ENCODE measurements at places on chromosomes 3 and 15.
A peak's percentile ranks its signal among the peaks of the same experiment; 100 is the strongest.

GRCh38 chr3:75983111-75983510 is 197.8 kb upstream of the ZNF717 start:
- DNase-seq: no peak

- DNase-seq: no peak
Observed at GRCh38 chr3:123157598-123158287, 44.0 kb upstream of the SEC22A start.

DNA sequence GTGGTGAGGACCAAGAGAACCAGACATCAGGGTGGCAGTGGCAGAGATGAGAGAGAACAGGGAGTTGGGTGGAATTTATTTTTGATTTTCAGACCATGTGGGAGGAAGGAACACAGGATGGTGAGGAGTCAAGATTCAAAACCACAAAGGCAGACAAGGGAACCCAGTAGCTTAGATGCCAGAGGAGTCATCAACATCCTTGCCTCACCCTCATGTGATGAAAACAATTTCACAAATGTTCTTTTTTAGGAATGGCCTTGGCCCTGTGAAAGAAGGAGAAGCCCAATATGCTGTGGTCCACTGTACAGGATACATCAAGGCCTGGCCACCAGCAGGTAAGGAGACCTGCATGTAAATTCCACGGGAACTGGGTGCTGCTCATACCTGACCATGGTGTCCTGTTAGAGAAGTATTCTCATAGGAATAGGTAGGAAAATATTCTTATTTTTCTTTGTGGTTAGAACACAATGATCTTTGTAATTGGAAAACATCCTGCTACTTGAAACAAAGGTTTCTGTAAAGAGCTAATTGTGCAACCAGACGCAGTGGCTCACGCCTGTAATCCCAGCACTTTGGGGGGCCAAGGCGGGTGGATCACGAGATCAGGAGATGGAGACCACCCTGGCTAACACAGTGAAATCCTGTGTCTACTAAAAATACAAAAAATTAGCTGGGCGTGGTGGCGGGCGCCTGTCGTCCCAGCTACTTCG is 110.0 kb downstream of the ARNT2 start:
- DNase-seq: no peak

DNA sequence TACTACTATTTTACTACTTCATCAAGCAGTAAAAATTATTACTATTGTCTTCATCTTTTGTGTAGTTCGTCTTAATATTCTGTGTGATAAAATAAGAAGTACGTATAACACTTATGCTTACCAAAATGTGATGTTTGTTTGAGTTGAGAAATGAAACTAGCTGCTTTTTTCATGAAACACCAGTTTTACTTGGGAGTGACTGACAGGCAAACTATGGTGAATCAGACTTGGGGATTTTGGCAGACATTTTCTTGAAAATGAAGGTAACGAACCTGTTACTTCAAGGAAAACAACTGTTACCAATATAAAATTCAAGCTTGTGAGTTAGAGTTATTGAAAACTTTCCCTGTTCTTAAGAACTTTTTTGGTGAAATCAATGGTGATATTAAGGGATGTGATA is 10.3 kb downstream of the U2SURP start:
- DNase-seq: no peak

DNA sequence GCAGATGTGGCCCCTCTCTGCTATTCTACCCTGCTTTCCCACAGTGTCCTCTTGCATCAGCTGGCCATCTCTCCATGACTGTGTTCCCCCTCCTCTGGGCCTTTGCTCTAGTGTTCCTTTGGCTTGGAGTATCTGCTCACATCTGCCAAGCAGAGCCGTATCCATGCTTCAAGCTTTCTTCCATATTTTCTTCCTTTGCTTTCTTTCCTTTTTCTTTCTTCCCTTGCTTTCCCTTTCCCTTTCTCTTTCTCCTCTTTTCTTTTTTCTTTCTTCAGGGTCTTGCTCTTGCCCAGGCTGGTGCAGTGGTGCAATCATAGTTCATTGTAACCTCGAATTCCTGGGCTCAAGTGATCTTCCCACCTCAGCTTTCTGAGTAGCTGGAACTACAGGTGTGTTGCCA is 12.6 kb downstream of the KLHL18 start:
- DNase-seq: no peak

- DNase-seq: no peak
Observed at GRCh38 chr3:9884555-9885165, 4.6 kb upstream of the CIDEC start.

DNA sequence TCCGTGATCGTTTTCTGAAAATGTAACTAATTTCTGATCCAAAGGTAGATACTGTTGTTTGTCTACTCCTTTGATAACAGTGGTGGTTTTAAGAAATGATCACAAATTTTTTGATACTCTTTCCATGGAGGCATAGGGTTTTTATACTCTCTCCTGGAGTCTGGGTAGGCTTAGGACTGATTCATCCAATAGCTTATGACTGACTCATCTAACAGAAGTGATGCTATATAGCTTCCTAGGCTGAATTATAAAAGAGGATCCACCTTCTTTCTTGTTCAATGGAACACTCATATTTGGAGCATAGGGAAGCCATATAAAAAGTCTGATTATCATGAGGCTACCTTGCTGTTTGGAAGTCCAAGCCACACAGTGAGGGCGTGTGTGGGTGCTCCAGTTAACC is 84.3 kb downstream of the CHST2 start:
- no peak for DNase-seq

- DNase-seq: no peak
Observed at GRCh38 chr3:141707741-141708203, 30.3 kb upstream of the RNF7 start.

GRCh38 chr15:70376929-70377691 is 279.4 kb upstream of the TLE3 start:
- no peak for DNase-seq

DNA sequence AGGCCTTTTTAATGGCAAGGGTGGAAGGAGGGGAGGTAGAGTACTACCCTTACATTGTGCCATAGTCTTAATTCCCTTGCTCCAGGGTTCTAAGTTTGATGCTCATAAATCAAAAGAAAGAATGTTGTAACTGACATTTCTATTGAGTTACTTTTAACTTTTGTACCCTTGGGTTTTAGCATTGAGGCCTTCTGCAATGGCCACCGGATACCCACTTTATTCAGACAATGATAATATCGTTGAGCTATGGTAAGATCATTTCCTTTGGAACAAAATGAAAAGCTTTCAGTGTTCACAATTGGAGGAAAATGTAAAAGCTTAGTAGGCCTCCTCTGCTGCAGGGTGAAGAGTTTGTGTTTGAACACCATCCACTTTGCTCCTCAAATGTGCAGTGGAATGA is 16.8 kb downstream of the CGNL1 start:
- DNase-seq: no peak

DNA sequence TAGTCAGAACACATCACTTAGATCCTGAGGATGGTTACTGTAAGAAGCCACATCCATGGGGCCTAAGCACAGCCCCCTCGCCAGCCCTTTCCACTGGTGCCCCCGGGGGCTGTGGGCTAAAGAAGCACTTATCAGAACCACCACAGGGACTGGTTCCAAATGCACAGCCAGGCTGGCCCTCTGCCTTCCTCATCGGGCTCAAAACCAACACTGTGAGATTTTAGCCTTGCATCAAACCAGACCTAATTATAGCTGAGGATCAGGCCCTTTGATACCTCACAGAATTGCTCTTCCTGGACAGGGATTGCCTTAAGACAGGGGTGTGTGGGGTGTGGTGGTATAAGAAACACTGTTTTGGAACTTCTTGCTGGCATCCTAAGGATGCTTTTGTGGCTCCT is 23.7 kb downstream of the SRPRB start:
- no peak for DNase-seq

DNA sequence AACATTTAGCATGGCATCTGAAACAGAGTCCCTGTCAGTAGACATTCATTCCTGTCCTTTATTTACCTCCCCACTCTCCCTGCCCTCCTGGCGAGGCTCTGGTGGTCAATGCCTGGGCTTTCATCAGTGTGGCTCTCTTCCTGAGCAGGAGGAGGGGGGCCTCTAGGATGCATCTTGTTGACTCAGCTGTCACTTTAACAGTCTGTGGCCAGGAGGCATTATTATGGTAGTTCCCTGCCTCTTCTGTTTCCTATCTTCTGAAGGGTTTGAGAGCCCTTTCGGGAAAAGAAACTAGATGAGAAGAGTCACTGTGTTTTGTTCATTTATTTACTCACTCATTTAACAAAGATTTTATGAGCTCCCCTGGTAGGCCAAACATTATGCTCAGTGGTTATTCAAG is 2.4 kb upstream of the PPP1R14D start:
- no peak for DNase-seq

GRCh38 chr3:146390957-146391356 is 78.4 kb downstream of the PLSCR2 start:
- DNase-seq: no peak

GRCh38 chr3:37054370-37054769 is 61.1 kb downstream of the MLH1 start:
- peak; percentile 35 for DNase-seq

GRCh38 chr3:124007186-124007585 is 15.3 kb upstream of the ROPN1 start:
- DNase-seq: no peak

GRCh38 chr3:31167666-31168065 is 273.2 kb upstream of the GADL1 start:
- DNase-seq: no peak

GRCh38 chr15:67018026-67018425 is 47.4 kb upstream of the SMAD3 start:
- no peak for DNase-seq

- DNase-seq: no peak
Observed at GRCh38 chr3:43994657-43995546, 246.8 kb upstream of the TOPAZ1 start.

GRCh38 chr3:189721873-189722665 is 90.9 kb downstream of the TP63 start:
- no peak for DNase-seq

GRCh38 chr15:69414701-69415167 is 585 bp downstream of the KIF23 start:
- no peak for DNase-seq

DNA sequence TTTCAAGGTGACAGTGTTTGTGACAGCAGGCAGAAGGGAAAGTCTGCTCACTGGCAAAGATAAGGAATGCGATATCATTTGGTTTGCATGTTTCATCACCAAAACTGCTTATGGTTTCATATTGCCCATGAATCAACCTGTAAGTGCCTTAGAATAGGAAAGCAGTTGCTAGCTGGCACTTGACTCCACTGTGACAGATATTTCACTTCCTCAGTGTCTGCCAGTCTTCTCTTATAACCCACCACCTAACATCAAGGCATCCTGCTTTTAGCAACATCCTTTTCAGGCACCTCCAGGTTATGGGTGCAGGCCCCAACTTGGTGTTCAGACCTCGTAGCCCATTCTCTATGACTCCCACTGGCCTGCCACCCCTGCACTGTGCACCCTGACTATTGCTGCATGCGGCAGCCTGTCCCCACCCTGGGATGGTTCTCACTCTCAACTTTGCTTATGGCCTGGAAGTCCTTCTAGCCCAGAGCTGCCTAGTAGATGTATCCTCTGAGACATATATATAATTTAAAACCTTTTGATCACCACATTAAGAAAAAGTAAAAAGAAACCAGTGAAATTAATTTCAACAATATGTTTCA is 154.4 kb upstream of the RARB start:
- no peak for DNase-seq

GRCh38 chr15:94230431-94230882 is 904 bp upstream of the MCTP2 start:
- DNase-seq: no peak

- DNase-seq: no peak
Observed at GRCh38 chr3:11009898-11010297, 17.4 kb downstream of the SLC6A1 start.

DNA sequence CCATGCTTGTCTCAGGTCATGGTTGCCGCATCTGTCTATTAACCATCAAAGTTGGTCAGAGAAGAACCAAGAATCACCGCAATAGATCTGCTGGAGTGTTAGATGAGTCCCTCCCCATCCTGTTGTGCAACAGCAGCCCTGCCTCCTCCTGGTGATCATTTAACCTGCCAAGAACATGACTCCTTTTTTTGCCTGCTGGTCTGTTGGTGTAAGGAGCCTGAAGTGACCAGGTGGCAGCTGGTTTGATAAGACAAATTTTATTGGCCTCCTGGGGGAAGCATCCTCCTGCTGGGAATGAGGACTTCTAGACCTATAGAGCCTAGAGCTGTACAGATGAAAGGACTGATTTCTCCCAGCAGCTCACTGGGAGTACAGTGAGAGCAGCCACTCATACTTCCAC is 43.5 kb upstream of the RAF1 start:
- DNase-seq: no peak

DNA sequence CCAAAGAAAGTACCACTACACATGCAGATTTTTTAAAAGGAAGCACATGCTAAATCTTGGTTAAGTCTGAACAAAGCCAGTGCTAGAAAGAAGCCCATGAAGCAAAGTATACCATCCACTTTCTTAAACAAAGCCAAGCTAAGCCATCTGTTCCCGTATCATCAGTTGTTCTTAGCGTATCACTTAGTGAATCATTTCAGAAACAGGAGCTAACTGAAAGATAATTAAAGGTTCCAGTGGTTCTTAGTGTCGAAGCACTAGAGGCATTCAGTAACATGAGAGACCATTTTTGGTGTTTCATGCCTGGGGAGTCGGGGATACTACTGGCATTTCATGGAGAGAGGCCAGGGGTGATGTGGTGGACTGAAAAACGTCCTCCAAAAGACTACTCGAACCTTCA is 12.8 kb downstream of the UBXN7 start:
- DNase-seq: no peak

DNA sequence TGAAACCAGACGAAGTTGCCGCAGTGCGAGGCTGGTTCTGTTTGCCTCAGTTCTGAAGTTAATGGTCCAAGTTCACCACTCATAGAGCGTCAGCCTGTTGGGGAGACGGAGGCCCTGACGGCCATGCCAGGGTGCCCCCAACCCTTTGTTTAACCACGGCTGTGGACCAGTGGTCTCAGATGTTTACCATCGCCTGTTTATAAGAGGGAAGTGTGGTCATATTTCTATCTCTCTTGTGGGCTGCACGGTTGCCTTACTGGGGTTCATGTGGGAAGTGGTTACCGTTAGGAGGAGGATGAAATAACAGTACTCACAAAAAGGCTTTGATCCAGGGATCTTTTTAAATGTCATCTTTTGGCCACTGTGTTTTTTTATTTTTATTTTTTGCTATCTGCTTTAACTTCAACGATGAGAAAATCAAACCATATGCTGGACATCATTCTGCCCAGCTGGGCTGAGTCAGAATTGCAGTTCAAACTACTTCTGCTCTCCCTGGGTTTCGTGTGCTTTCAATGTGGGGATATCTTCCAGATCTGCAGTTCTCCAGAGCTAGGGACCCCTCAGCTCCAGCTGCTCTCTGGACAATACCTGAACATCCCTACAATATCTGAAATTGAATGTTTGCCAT is 17.8 kb downstream of the SMAD3 start:
- no peak for DNase-seq

DNA sequence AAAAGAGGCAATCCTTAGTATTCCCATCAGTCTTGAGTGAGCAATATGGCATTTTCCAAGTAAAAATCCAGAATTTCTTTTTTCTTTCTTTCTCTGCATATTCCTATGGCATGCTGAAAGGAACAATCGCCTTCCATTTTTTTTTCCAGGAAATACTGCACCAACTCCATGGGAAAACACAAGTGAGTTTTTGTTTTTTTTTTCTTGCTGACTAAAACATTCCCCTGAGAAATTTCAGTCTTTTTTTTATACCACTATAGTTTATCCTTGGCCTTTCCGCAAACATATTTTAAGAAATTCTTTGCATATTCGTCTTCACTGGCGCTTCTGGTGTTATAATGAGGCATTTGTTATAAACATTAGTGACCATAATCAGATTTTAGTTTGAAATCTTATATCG is 429.6 kb upstream of the MDFIC2 start:
- no peak for DNase-seq
